Hematopoietic multipotent progenitor cell (in vitro differentiated cells): ENCODE measurements at places on chromosomes 11 and 22.

DNA sequence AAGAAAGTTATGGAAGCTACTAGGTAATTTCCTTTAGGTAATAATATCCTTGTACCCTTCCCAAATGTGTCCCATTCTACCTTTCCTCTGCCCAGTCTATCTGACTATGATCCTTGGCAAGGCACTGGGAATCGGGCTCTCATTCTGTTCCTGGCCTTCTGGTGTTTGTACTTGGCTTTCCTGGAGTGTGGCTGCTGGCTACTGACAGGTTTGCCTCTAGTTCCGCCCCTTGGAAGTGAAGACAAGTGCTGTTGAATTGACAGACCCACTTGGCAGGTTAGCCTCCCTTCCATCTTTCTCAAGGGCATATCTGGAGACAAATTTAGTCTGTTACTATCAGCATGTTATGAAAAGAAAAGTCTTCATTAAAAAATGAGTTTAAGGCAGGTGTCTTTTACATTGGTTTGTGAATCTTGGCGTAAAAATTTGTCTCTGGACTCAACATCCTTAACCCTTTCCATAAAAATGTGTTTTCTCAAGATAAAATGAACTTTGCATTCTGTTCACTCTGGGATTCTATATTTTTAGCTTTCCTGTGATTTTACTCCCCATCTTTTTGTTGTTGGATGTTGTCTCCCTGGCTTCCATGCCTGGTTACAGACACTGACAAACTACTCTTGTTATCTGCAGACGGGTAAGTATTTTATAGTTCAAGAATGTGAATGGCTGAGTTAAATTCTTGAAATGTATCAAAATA lies 287.4 kb upstream of the PDGFD start:
- DNase-seq: no peak

DNA sequence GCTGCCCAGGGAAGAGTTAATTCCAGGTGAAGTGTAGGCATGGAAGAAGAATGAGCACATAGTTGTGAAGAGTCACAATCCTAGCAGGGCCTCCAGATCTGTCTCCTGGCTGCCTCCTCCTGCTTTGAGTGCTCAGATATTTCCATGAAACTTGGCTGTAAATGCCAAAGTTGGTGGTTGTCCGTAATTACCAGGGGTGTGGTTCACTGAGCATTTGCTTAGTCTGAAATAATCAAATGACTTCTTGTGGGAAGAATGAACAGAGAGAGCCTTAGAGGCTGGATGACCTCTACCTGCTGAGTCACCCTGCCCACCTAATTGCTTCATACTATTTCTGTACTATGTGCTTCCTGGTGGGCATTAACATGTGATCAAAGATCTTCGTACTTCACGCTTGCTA lies 50.9 kb downstream of the APIP start:
- DNase-seq: no peak

DNA sequence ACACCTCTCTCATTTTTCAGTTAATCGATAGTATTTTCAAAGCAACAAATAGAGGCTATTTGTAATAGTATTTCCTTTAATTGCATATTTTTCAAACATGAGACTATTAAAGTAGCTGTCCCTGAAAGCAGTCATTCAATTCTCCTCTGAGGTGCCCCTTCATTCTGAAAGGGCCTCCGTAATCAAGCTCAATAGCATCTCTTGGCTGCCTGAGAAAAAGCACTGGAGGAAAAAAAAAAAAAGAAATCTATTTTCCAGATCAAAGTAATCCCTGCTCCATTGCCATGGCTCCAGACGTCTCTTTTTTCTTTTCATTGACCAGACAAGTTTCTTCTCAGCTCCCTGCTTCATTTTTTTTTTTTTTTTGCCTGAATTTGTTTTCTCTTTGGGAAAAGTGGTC lies 154.5 kb upstream of the BLID start:
- no peak for DNase-seq

GRCh38 chr22:43562843-43563242 lies 151.0 kb downstream of the MPPED1 start:
- DNase-seq: no peak
